M059J (cell line): ENCODE measurements at places on chromosomes 5 and 9. TPM values are rescaled to one million over a fixed set of nuclear protein-coding genes. Genes with fewer than 3 reads are reported as not detected.

SLC36A3 gene
- not detected in 2 replicates for total RNA-seq

CNTFR gene
- 0.05 and 0.07 TPM in 2 replicates for total RNA-seq

TPPP gene
- total RNA-seq = 0.07 and 0.25 TPM in 2 replicates

GRIA1 gene
- total RNA-seq = 0.30 and 1.2 TPM in 2 replicates

TICAM2 gene
- 14.0 and 16.0 TPM in 2 replicates for total RNA-seq

BTNL9 gene
- total RNA-seq = not detected in 2 replicates

PDE6A gene
- total RNA-seq = 0.02 and 0.22 TPM in 2 replicates

NR5A1 gene
- total RNA-seq = 0.02 TPM in 1 of 2 replicates, not detected in the other

AK6 gene
- total RNA-seq = 48.9 and 51.6 TPM in 2 replicates

GABRG2 gene
- total RNA-seq = not detected in 2 replicates

RLN2 gene
- total RNA-seq = 0.62 TPM in 1 of 2 replicates, not detected in the other

CCL21 gene
- not detected in 2 replicates for total RNA-seq

C1QTNF2 gene
- 2.5 and 3.3 TPM in 2 replicates for total RNA-seq

FGFR4 gene
- total RNA-seq = 0.62 TPM in 1 of 2 replicates, not detected in the other

EGFL7 gene
- 18.0 and 20.9 TPM in 2 replicates for total RNA-seq

PCDHGB2 gene
- 0.25 and 0.57 TPM in 2 replicates for total RNA-seq

GNA14 gene
- 0.42 TPM in 1 of 2 replicates, not detected in the other for total RNA-seq

MSX2 gene
- total RNA-seq = not detected in 2 replicates

UBAP2 gene
- 9.4 and 15.2 TPM in 2 replicates for total RNA-seq

OCLN gene
- total RNA-seq = 15.7 and 24.4 TPM in 2 replicates

SLC6A7 gene
- not detected in 2 replicates for total RNA-seq

FOXD4L5 gene
- total RNA-seq = 0.07 TPM in 1 of 2 replicates, not detected in the other

NEK6 gene
- 51.3 and 88.5 TPM in 2 replicates for total RNA-seq

NPR3 gene
- 0.15 and 0.52 TPM in 2 replicates for total RNA-seq

PIP5K1B gene
- not detected in 2 replicates for total RNA-seq

C9 gene
- not detected in 2 replicates for total RNA-seq

OLFM1 gene
- total RNA-seq = 0.42 TPM in 1 of 2 replicates, not detected in the other

FOXD4L4 gene
- total RNA-seq = 0.07 TPM in 1 of 2 replicates, not detected in the other

CD180 gene
- total RNA-seq = 0.05 and 0.07 TPM in 2 replicates

GAS1 gene
- total RNA-seq = 5.9 and 8.9 TPM in 2 replicates

CARD9 gene
- 0.05 and 0.12 TPM in 2 replicates for total RNA-seq

HRCT1 gene
- 1.6 and 3.1 TPM in 2 replicates for total RNA-seq

SLC6A19 gene
- total RNA-seq = not detected in 2 replicates

SOX30 gene
- total RNA-seq = 0.12 and 0.22 TPM in 2 replicates

IL13 gene
- total RNA-seq = not detected in 2 replicates
